CD14-positive monocyte (primary cell): ENCODE measurements at places on chromosomes 2 and 18. TPM values are rescaled to one million over a fixed set of nuclear protein-coding genes. Genes with fewer than 3 reads are reported as not detected.

GKN1 gene
- not detected in 2 replicates for polyA plus RNA-seq

UGT1A3 gene
- polyA plus RNA-seq, result not detected

OTX1 gene
- polyA plus RNA-seq, result not detected

- H3K4me3 ChIP-seq, result no peak overlapping the region
- H3K27me3 ChIP-seq, result no peaks in the 10 kb centered on the region
- H3K27ac ChIP-seq, result no peak overlapping the region
- H3K36me3 ChIP-seq, result no peaks in the 10 kb centered on the region
- H3K4me1 ChIP-seq, result no peaks in the 10 kb centered on the region
Observed at GRCh38 chr2:237320801-237321560, 93.0 kb downstream of the COL6A3 start.

DNA sequence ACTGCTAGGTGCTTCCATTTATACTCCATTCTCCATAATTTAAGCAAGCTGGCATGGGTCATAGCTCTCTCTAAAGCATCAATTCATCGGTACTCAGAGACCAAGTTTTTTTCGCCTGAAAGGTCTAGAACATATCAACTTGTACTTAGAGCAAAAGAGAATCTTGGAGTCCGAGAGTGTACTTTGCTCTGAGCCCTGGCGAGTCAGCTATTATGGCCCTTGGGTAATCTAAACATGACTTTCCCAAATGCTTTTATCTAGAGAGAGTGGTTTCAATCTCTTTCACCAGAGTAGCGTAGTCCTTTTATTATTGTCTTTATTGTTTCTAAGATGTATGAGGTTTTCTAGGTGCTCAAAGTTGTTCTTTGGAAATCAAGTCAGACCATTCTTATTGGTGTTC, 34.4 kb downstream of the MAIP1 start:
- no peaks in the 10 kb centered on the region for H3K36me3 ChIP-seq
- no peak for DNase-seq
- no peak overlapping the region for H3K4me3 ChIP-seq

DNA sequence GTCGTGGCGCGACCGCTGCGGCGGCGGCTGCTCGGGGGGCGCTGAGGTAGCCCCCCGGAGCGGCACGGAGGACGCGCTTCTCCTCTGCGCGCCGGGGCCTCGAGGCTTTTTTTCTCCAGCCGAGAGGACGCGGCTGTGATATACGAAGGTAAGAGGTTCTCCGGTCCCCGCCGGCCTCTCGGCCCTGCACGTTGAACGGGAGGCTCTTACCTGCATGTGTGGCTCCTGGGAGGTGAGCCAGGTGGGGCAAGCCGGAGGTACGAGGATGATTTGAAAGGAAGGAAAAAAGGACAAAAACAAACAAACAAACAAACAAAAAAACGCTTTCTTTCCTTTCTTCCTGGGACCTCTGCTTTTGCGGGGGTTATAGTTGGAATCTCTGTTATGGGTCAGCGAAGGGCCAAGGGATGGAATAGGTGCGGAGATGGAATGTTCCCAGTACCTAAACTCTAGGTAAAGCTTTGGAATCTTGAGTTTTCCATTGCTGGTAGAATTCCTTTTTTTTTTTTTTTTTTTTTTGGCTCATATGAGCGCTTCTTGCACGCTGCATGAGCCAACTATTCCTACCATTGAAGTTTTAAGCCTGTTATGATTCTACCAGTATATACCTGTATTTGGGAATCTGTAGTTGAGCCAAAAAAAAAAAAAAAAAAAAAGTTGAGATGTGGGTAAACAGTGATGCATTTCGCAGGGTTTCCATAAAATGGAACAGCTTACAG, 674 bp downstream of the PTPN4 start:
- DNase-seq, result no peak
- H3K27me3 ChIP-seq, result no peaks in the 10 kb centered on the region
- peak overlapping the region; percentile 88 for H3K27ac ChIP-seq
- peaks cover 17% of the 10 kb centered on the region for H3K4me1 ChIP-seq
